ENCODE measurements at places on chromosomes 2 and 18.

DNA sequence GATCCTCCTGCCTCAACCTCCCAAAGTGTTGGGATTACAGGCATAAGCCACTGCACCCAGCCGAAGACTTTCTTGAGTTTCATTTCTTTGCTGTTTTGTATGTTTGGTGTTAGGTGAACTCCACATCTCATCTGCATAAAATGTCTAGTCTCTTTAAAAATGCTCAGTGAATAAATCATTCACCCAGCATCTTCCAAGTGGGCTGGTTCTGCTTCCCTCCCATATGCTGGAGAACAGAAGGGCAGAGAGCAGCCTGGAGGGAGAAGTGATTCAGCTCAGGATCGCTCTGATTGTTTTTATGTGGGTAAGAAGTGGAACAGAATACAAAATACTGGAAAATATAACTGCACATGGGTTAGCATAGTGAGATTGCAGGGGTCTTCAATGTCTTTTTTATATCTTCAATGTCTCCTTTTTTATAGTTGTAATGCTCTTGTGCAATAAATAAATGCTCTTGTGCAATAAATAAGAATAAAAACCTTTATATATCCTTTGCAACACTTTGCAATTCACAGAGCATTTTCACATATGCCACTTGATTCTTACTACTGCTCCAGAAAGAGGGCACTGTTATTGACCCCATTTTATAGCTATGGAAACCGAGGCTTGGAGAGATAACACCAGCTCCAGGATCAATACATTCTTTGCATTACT lies 253.0 kb upstream of the NCKAP5 start:
- no peak for DNase-seq

GRCh38 chr2:63665091-63665490 lies 76.3 kb downstream of the MDH1 start:
- DNase-seq = no peak

- no peak for DNase-seq
Measured at GRCh38 chr2:148653437-148653836, 8.9 kb downstream of the EPC2 start.

- DNase-seq = no peak
Measured at GRCh38 chr2:45821558-45822271, 170.2 kb downstream of the PRKCE start.

DNA sequence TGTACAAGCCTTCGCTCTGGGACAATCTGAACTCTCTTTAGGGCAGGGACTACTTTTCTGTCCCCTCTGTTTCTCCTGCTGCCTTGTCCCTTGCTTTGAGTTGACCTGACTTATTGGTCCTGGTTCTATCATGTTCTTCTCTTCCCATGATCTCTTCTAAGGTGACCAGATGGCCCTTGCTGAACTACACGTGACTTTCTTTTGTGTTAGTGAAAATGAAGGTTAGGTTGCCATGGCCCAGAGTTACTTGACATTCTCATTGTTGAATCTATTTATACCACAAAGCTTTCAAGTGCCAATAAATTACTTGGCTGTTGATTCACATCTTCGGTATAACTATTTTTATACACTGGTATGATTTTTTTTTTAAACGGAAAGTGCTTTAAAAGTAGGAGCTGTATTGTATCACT lies 24.4 kb downstream of the MRPL33 start:
- no peak for DNase-seq

- no peak for DNase-seq
Measured at GRCh38 chr2:134760385-134760784, 41.6 kb upstream of the TMEM163 start.

- DNase-seq = no peak
Measured at GRCh38 chr2:157185476-157186227, 71.9 kb upstream of the GALNT5 start.

GRCh38 chr18:40904295-40904694 lies 1050.7 kb upstream of the PIK3C3 start:
- DNase-seq = no peak

GRCh38 chr2:160076241-160076640 lies 13.8 kb upstream of the PLA2R1 start:
- DNase-seq = no peak

All from GM18507 (cell line).